ENCODE measurements at places on chromosomes 11 and 22.

DNA sequence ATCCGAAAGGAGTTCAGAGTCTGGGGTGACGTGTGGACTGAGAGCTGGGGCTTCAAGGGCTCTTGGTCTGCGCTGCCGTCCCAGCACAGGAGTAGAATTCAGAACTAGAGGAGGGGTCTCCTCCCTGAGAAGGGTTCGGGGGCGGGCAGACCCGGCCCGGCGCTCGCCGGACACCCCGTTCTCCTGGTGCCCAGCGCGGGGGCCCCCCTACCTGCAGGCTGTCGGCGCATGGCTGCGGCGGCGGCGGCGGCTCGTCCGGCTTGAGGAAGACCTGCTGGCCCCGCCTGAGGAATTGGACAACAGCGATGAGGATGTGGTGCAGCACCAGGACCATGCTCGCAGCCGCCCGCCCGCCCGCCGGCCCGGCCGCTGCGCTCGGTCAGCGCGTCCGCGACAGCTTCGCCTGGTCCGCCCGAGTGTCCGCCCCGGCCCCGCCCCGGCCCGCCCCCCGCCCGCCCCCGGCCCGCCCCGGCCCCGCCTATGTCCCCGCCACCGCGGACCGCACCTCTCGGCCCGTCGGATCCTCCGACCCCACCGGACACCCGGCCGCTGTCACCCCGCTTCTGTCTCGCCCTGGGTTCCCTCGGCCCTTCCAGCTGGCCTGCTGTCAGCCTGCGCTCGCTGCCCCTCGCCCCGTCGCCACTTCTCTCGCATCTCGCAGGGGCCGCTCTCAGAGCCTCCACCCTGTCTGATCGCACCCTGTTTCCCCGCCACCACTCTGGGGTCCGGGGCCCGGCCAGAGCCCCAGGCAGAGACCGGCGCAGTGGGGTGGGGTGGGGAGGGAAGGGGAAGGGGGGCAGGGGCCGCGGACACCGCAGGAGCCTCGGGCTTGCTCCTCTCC is 32.0 kb downstream of the PDE2A start:
- DNase-seq: no peak

DNA sequence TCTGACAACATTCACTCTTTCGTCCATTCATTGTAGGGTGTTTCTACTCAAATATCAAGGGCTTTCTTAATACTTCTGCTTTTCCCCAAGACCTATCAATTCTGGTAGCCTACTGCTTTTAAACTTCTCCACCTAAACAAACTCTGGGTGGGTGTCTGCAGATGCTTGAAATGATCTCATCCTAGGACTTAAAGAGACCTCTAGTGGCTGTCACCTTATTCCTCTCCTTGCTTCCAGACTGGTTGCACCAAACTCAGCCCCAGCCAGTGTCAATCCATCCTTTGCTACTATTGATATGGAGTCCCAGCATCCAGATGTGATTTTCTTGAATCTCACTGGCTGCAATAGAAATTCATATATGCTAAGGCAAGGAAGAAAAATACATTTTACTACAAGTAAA is 274.7 kb downstream of the NXPE2 start:
- no peak for DNase-seq

DNA sequence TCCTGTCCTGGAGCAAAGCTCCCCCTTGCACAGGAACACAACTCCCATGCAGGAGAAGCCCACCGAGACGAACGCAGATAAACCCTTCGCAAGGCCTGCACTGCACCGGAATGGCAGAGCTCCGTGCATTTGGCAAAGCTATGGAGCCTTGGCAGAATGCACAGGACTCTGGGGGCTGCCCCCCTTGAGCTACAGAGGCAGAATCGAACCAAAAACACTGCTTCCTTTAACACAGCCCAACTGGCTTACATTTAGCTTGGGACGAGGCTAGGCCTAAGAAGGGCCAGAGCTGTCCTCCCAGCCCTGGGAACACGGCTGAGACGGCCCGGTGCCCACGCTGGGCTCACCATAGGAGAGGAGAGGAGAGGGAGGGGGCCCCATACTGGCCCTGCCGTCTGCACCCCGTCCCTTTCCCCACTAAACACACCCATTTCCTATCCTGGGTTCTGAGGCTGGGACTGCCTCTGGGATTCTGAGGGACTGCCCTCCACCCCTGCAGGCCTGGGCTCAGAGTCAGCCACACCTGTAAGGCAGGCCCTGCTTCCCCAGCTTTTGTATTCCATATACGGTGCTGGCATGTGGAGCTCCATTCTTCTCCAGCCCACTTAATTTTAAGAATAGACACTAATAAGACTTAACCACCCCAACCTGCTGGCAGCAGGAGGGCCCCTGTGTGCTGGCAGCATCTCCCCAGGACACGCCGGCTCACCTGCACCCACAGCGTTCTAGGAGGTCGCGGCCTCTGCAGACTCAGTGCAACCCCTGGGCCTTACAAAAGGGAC is 32.9 kb downstream of the PPM1F start:
- DNase-seq: no peak

GRCh38 chr22:48089601-48090331 is 1327.3 kb downstream of the TBC1D22A start:
- DNase-seq: no peak

GRCh38 chr11:20000351-20001134 is 159.7 kb downstream of the DBX1 start:
- DNase-seq: no peak

DNA sequence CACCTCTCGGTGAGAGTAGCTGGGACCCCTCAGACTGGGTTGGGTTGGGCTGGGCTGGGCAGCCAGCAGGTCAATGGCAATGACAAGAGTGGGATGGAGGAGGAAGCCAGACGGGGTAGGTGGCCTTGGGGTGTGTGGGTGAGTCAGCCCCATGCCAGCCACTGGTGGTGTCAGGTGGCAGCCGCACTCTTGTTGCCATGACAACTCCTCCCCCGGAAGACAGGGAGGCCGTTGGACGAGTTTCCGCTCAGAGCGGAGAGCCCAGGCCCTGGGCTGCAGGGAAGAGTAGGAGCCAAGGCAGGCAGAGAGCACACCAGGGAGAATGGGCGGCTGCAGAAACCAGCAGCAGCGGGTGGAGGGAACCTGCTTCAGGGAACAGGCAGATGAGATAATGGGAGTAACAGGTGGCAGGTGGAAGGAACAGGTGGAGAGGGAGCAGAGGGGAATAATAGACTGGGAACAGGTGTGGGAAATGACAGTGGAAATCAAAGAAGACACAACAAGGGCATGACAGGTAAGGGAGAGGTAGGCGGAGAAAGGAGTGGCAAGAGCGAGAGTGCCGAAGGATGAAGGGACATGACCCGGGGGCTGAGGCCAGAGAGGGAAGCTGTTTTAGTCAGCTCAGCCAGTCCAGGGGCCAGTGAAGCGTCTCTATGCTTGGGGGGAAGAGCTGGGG is 8.7 kb downstream of the SPTBN2 start:
- no peak for DNase-seq

Data from naive thymus-derived CD4-positive, alpha-beta T cell (primary cell).